Nucleus accumbens (tissue), 56 donors: ENCODE measurements at places on chromosomes 3 and 15.

GRCh38 chr3:178019645-178020044 lies 516.6 kb upstream of the KCNMB2 start:
- DNase-seq = no peak

GRCh38 chr15:57436166-57436565 lies 59.9 kb downstream of the CGNL1 start:
- DNase-seq = no peak

GRCh38 chr3:178195824-178196223 lies 340.4 kb upstream of the KCNMB2 start:
- DNase-seq = no peak

DNA sequence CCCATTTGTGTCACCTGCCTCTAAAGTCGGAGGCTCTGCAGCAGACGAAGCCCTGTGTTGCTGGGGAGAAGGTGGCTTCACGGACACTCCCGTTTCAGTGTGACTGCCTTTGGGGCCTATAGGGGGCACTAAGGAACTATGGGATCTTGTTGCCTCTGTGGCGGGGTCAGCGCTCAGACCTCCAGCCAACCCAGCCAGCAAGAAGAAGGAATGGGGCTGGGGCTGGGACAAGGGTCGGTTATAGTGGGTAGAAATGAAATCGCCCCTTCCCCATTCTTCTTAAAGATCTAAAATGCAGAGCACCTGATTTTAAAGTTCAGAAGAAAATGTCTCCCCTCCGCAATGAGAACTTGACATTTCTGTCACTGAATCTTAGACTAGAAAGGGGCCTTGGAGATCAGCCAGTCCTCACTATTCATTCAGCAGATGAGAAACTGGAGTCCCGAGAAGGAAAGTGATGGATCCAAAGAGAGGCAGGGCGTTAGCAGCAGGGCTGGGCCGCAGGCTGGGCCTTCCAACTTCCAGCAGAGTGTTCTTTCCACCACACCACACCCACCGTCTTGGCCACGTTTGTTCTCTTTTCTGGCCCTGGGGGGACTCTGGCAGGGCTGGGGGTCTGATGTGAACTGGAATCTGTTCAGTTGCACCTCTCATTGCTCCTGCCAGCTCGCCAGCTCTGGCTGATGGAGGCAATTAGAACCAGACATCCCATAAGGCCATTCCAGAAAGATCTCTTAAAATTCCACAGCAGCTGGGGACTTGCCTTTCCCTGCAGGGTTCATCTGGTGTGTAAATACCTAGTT lies 195.4 kb downstream of the OPA1 start:
- DNase-seq = peak; percentile 20

- DNase-seq = no peak
Measured at GRCh38 chr15:85780225-85780985, 14.3 kb downstream of the KLHL25 start.

- no peak for DNase-seq
Measured at GRCh38 chr15:27336676-27337075, 365.7 kb downstream of the GABRG3 start.

DNA sequence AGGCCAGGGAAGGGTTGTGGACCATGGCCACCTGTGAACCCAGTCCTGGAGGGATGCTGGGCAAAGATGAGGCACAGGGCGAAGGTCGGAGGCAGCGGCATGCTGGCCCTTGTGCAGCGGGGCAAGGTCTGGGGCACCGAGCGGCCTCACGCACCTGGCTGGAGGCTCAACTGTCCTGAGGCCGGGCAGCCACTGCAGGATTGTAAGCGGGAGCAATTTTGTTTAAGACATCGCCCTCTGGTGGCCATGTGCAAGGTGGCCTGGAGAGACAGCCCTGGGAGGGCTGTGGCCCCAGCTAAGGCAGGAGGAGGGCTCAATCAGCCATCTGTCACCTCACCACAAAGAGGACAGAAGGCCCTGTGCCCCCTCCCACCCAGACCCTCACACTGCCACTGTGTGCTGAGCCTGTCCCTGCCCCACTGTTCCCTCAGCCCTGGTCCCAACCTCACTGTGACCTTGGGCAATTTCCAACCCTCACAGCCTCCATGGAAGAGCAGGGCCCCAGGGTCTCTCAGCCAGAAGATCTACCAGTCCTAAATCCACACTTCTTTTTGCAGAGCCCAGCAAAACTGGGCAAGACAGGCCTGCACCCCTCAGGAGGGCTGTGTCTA lies 46.2 kb downstream of the TPRA1 start:
- peak; percentile 23 for DNase-seq
